ENCODE measurements at places on chromosomes 2 and 18.
A peak's percentile ranks its signal among the peaks of the same experiment; 100 is the strongest.

GRCh38 chr2:72931280-72931910 is 14.1 kb downstream of the EMX1 start:
- no peak for DNase-seq

GRCh38 chr2:230714136-230714480 is 1.5 kb downstream of the CAB39 start:
- DNase-seq: peak; percentile 24

GRCh38 chr18:41569867-41570266 is 385.2 kb upstream of the PIK3C3 start:
- no peak for DNase-seq

- no peak for DNase-seq
Measured at GRCh38 chr18:9643549-9643948, 29.2 kb upstream of the PPP4R1 start.

DNA sequence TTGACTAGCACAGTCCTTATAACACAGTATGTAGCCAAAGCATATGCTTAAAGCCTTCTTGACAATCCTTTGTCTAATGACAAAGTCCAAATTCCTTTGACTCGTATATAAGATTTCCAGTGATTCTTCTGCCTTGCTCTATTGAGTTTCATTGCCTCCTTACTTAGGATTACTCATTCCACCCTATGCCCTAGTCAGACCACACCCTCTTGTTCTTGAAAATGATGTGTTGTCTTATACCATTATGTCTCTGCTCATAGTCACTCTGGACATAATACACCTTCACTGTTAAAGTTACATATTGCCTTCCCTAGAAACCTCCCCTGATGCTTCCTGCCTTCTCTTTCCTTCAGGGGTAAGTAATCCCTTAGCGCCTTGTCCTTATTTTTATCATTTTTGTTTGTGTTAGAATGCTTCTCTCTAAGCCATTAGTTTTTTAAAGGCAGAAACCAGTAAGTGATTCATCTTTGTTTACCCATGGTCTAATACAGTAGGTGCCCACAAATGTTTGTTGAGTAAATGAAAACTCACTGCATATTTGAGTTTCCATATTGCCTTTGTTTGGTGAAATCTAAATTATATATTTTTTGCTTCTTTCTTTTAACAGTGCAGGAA is 19.3 kb downstream of the GPD2 start:
- no peak for DNase-seq

GRCh38 chr2:152410165-152410597 is 75.2 kb downstream of the FMNL2 start:
- DNase-seq: no peak

- DNase-seq: no peak
Measured at GRCh38 chr2:132564065-132564464, 105.9 kb downstream of the LYPD1 start.

DNA sequence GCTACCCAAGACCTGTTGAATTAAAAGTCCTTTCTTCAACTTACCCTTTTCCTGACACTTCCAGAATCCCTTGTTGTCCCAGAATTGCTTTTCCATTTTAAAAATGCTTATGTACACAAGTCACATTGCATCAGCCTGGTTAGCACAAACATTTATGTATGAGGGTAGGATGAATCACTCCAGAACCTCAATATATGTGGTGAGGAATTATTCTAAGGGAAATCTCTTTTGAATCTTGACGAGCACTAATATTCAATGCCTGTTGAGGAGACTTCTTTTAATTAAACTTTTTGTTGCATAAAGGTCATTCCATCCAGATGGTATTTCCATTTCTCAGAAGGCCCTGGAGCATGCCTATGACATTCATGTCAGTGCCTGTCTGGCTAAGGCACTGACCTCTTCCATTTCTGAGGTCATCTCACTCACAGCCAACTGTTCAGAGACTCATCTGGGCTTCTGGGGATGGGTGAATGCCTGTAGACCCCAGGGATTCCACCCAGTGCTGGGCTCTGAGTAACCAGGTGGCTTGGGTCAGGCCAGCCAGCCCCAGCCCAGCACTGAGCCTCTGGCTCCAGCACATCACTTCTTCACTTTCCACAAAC is 28.2 kb downstream of the ACMSD start:
- no peak for DNase-seq

GRCh38 chr18:74797577-74798151 is 200.0 kb downstream of the ZNF407 start:
- DNase-seq: no peak

- no peak for DNase-seq
Measured at GRCh38 chr2:20173496-20174402, 51.2 kb downstream of the SDC1 start.

GRCh38 chr2:200728630-200729029 is 83.1 kb upstream of the BZW1 start:
- no peak for DNase-seq

DNA sequence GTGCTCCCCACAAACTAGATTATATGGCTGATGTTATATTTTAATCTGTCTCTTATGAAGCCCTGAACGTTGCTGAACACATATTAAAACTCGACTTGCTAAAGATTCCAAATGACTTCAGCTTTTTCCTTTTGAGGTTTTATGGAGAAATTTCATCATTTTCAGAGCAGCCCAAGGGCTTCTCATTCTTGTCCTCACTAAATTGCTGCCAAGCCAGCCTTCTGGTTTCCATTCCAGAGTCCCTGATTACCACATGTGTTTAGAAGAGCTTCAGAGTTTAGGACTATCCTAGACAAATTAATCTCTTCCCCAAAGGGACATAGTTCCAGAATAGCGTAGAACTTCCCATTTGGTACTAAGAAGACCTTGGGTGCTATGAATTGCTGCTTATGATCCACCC is 77.8 kb upstream of the CCDC195 start:
- DNase-seq: no peak

DNA sequence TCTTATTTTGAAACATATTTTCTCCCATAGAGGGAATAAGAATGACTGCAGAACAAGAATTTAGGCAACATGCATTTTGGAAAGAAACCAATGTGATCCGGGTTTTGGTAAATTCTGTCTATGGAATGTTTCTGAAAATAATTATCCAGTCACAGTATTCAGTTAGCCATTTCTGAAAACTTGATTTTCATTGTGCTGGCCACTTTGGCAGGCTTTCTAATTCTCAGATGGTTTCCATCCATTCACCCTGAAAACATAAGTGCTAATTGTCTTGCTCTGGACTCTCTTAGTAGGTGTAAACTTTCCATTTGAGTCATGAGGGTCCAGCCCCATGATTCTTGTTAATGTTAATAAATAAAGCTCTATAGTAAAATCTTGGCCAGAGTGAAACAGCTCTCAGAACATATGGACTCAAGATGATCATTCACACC is 176.5 kb downstream of the RBM43 start:
- no peak for DNase-seq

DNA sequence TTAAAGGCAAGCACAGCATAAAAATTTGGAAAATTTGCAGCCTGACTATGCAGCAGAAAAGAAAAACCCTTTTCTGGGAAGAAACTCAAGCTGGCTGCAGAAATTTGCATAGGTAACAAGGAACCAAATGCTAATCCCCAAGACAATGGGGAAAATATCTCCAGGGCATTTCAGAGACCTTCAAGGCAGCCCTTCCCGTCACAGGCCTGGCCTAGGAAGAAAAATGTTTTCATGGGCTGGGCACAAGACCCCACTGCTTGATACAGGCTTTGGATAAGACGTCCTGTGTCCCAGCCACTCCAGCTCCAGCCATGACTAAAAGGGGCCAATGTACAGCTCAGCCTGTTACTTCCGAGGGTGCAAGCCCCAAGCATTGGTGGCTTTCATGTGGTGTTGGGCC is 717.6 kb downstream of the TDRD15 start:
- no peak for DNase-seq

GRCh38 chr2:226690461-226691024 is 109.1 kb downstream of the IRS1 start:
- no peak for DNase-seq

DNA sequence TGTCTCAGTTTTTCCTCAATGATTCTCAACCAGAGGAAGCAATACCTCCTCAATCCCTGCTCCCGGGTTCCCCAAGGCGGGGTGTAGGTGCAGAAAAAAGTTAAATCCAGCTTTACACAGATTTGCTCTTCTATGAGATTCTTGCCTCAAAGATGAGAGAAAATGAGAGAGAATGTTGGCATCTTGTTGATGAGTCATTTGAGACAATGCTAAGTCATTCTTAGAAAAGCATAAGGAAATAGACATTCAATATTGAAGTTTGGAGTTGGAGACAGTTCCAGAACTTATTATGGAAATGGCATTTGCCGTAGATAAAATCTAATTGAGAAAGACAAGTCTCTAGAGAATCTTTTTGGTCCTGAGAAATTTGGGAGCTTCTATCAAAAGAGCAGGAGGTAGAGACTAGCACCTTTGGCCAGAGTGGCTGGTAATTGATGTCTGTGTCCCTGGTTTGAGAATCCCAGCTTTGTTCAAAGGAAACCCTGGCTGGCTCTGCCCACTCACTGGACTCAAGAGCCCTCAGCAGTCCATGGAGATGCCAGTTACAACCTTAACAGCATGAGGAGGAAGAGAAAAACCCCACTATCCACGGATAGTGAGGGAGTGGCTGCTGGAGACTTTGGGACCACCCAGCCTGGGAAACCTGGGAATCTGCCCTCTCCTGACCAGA is 181.2 kb downstream of the FAM124B start:
- DNase-seq: no peak

DNA sequence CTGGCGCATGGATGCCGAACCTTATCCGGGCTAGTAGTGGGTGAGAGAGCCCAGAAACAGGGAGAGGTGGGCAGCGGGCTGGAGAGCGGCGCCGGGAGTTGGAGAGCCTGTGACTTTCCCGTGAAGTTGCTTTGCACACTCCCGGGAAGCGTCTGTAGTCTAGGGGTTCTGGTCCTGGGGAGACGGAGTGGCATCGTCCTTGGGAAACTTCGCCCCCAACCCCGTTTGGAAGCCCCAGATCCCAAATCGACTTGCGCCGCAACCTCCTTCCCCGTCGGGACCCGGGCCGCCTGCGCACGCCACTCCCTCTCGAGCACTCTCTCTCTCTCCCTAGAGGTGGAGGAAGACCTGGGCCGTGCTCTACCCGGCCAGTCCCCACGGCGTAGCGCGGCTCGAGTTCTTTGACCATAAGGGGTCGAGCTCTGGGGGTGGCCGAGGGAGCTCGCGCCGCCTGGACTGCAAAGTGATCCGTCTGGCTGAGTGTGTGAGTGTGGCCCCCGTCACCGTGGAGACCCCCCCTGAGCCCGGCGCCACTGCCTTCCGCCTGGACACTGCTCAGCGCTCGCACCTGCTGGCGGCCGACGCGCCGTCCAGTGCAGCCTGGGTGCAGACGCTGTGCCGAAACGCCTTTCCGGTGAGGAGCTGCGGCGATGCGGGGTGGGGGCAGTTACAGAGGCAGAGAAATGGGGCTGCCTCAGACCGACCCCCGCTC is 456 bp downstream of the DOK1 start:
- peak; percentile 28 for DNase-seq

DNA sequence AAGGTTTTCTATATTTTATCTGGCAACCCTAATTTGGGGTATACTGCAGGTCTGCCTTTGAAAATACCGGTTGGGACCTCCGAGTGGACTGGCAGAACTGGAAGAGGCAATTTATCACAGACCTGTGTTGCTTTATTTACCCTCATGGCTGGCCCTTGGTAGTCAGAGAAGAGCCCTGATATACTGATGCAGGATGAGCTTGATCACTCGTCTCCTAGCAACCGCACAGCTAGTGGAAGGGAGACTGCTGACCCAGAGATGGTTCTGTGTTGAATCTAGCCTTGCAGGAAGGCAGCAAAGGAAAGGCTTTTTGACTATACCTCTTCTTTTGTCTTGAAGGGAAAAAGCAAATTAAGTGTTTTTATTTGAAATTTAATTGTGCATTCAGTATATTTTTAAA is 154.7 kb downstream of the EML6 start:
- no peak for DNase-seq

- no peak for DNase-seq
Measured at GRCh38 chr2:85649201-85650190, 18.5 kb downstream of the SFTPB start.

DNA sequence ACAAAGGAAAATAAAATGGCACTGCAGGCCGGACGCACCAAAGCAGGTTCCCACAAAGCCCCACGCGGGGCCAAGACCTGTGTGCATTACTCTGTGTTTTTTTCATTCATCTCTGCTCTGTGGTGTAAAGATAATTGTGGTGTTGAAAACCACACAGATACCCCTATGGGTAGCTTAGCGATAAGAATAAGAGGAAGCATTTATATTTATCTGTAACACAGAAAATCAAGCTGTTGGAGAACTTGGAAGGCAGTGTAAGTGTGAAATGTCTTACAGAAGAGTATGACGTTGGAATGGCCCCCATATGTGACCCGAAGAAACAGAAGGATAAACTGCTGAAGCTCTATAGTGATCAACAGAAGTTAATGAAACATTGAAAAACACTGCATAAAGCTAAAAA is 20.3 kb upstream of the MARCO start:
- no peak for DNase-seq

- DNase-seq: no peak
Measured at GRCh38 chr2:110940376-110940910, 180.3 kb upstream of the BCL2L11 start.

GRCh38 chr18:9575558-9575957 is 38.8 kb downstream of the PPP4R1 start:
- no peak for DNase-seq

- DNase-seq: no peak
Measured at GRCh38 chr18:25349131-25349925, 2.6 kb downstream of the ZNF521 start.

GRCh38 chr2:84048964-84049363 is 410.1 kb downstream of the SUCLG1 start:
- DNase-seq: no peak

- no peak for DNase-seq
Measured at GRCh38 chr18:64094210-64094609, 54.7 kb downstream of the LINC00305 start.

- DNase-seq: no peak
Measured at GRCh38 chr18:54856105-54856646, 27.9 kb downstream of the RAB27B start.

GRCh38 chr2:74137651-74138599 is 9.8 kb downstream of the BOLA3 start:
- no peak for DNase-seq

DNA sequence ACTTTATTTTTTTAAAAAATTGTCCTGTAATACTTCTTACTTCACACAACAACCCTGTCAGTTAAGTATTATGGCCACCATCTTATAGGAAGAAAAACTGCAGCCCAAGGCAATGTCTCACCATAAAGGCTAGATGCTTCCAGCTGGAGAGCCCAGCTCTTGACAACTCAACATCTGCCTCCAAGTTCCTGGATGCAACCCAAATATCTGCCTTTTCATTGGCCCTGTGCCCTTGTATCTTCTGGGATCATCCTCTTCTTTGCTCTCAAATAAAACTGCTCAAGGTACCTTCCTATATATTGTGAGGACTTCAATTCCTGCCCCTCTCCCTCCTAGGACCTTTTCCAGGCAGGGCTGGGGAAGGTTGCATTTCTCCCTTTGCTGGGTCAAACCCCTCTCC is 69.5 kb downstream of the BIN1 start:
- DNase-seq: no peak
